Transverse colon (tissue), 4 donors: ENCODE measurements at places on chromosomes 5 and 9.
A peak's percentile ranks its signal among the peaks of the same experiment; 100 is the strongest.

- peak; percentile 57 for DNase-seq
Measured at GRCh38 chr5:172713113-172713808, 57.7 kb downstream of the DUSP1 start.

GRCh38 chr5:116575326-116576052 is 866 bp upstream of the SEMA6A start:
- DNase-seq, result peak; percentile 29

GRCh38 chr5:154385236-154385512 is 60.6 kb upstream of the SAP30L start:
- peak; percentile 19 for DNase-seq

GRCh38 chr9:102101723-102102122 is 363.3 kb upstream of the GRIN3A start:
- DNase-seq, result no peak

GRCh38 chr5:31427013-31427723 is 104.7 kb downstream of the DROSHA start:
- no peak for DNase-seq

DNA sequence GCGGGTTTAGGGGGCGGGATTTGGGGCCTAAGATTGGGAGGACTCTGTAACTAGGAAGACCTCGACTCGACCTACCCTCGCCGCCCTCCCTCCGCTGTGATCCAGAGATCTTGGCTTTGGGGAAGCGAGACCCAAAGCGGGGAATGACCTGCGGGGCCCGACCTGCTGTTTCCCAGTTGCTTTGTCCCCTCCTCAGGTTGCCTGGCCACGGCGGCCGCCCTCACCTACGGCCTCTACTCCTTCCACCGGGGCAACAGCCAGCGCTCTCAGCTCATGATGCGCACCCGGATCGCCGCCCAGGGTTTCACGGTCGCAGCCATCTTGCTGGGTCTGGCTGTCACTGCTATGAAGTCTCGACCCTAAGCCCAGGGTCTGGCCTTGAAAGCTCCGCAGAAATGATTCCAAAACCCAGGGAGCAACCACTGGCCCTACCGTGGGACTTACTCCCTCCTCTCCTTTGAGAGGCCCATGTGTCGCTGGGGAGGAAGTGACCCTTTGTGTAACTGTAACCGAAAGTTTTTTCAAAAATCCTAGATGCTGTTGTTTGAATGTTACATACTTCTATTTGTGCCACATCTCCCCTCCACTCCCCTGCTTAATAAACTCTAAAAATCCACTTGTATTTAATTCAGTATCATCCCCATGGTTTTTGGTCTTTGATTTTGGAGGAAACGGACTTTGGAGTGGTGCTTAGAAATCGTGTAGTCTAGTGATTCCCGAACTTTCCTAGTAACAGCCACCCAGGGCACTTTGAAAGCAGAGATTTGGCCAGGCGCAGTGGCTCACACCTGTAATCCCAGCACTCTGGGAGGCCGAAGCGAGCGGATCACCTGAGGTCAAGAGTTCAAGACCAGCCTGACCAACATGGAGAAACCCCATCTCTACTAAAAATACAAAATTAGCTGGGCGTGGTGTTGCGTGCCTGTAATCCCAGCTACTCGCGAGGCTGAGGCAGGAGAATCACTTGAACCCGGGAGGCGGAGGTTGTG is 878 bp downstream of the HIGD2A start:
- DNase-seq, result no peak

- DNase-seq, result no peak
Measured at GRCh38 chr5:156147944-156148285, 179.0 kb upstream of the SGCD start.

- DNase-seq, result no peak
Measured at GRCh38 chr9:78221425-78221824, 14.4 kb upstream of the CEP78 start.

DNA sequence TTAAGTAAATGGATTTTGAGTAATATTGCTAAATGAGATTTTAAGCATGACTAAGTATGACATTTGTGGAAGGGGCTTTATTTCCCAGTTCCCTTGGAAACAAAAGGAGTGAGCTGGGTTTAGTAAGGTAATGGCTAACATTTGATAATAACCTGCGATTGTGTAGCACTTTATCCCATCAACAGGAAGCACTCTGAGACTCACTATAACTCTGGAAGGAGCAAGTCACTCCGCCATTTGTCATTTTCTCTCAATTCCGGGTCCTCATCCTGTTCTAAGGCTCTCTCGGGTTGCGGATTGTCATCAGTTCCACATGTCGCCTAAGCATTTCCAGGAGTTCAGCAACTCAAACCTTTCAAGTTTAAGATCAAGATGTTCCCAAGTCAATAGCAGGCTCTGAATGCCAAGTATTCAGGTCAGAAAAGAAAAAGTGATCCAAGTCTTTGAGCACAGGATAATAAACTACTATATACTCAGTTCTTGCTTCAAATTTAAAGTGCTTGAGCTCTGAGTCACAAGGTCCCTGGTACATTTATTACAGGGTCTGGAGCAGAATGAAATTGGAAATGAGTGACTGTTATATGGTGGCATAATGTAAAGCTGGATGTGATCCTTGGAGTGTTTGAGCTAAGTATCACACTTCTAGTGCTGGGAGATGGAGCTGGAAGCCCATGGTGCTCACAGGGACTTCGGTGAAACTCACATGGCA is 39.3 kb downstream of the CAPSL start:
- no peak for DNase-seq
